ENCODE measurements at places on chromosomes 7 and 10.

GRCh38 chr10:77264107-77264506, 373.5 kb downstream of the KCNMA1 start:
- no peak for DNase-seq

- DNase-seq, result peak; percentile 34
Measured at GRCh38 chr10:45373576-45374349, at the start of gene ALOX5. Gene ALOX5, plus strand, starts transcription at chr10:45374216. Its CDS starts 64 bp downstream, at chr10:45374280.

DNA sequence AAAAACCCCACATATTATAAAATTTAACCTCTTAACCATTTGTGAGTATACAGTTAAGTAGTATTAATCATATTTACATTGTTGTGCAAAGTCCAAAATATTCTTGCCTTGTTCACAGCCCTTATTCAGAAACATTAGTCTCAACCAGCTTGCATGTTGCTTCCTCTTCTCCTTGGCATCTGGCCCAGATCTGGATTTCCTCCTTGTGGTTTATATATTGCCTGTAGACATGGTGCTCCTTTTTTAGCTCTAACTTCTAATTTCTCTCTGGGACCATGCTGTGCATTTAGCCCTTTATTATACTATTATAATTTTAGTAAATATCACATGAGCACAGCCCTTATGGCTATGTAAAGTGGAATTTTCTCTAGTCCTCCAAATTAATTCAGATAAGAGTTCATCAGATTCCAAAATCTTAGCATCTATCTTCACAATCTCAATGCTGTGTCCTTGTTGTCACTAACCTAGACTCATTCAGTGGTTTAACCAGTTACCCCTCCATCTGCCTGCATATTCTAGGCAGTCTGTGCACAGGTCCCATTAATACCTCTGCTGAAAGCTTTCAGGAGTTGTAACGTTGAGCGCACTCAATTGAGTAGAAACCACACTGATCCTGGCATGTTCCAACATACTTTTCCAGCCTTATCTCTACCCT, 7.9 kb downstream of the CPED1 start:
- no peak for DNase-seq

- DNase-seq, result no peak
Measured at GRCh38 chr10:114539623-114540022, 118.5 kb downstream of the ABLIM1 start.

DNA sequence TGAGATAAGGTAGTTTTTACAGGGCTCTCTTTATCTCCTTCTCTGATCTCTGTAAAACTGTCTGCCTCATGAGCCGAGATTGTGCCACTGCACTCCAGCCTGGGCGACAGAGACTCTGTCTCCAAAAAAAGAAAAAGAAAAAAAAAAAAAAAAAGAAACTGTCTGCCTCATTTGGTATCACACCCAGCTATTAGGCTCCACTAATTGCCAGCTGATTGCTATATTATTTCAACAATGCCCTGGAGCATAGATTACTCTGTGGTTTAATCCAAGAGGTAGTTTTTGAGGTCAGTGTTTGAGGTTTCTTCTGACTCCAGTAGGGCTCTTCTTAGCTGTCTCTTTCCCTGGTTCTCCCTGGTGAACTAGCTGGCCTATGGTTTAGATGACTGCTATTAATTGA, 268.1 kb upstream of the PLPP4 start:
- no peak for DNase-seq

DNA sequence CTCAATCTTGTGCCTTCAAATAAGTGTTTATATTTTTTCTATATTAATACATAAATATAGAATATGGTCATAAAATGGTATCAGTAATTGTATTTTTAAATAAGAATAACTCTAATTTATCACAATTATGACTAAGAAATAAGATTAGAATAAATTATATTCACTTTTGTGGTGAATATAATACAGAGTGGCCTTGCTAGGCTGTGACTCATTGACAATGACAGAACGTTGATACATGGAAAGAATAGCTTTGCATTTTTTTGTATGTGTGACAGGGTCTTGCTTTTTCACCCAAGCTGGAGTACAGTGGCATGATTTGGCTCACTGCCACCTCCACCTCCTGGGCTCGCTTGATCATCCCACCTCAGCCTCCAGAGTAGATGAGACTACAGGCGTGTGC, 47.8 kb upstream of the PCLO start:
- no peak for DNase-seq

- no peak for DNase-seq
Measured at GRCh38 chr10:84354623-84355022, 26.2 kb downstream of the CCSER2 start.

GRCh38 chr7:19762631-19763030, 10.8 kb downstream of the TMEM196 start:
- DNase-seq, result no peak

- DNase-seq, result peak; percentile 39
Measured at GRCh38 chr10:73772281-73773151, 9.3 kb upstream of the CHCHD1 start.

DNA sequence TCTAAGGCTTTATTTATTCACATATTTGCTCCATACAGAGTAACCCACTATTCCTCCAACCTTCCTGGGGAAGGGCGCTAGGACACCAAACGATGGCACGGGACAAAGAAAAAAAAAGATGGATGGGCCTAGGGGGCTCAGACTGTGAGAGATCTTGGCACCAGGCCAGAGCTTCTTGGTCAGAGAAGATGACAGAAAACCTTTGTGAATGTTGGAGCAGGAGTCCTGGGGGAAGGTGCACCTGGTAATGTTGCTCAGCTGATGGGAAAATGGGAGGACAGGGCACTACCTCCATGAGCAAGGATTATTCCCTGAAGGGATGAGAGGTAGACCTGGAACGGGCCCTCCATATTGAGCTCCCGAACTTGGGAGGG, 1.4 kb upstream of the SH3PXD2A start:
- DNase-seq, result no peak

GRCh38 chr7:134943785-134944400, 42.4 kb upstream of the AGBL3 start:
- DNase-seq, result no peak

GRCh38 chr7:29412912-29413311, 150.7 kb upstream of the PRR15 start:
- DNase-seq, result no peak

DNA sequence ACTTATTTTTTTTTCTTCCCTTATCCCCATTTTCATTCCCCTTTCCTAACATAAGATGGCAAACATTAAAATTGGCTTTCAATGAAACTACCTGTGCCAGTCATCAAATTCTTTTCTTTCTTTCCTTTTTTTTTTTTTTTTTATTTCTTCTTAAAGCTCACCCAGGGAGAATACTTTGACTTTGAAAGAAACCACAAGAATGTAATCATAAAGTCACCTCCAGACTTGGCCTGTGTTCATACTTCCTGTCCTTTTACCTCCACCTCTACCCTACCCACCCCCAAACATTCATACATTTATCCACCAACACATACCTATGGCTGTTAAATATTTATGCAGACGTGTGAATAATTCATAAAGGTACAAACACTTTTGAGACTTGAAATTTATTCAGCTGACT, 254.6 kb downstream of the SLC25A13 start:
- no peak for DNase-seq

GRCh38 chr7:65798111-65799075, 74.5 kb upstream of the VKORC1L1 start:
- no peak for DNase-seq

DNA sequence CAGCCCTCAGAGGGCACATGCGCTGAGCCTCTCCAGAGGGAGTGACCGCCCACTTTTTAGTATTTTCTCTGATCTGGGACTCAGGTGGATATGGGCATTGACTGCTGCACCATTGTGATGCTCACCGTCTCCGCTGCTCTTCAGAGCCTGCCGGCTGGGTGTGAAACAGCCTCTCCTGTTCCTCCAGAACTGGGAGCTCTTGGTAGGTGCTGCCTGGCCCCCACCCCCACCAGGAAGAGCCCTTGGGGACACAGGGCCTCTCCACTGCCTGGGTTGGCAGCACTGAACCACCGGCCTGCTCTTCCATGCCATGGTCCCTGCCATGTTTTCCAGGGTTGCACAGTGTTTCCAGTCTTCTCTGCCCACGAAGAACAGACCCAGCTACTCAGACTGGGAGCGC, 36.3 kb downstream of the ARHGAP22 start:
- no peak for DNase-seq

DNA sequence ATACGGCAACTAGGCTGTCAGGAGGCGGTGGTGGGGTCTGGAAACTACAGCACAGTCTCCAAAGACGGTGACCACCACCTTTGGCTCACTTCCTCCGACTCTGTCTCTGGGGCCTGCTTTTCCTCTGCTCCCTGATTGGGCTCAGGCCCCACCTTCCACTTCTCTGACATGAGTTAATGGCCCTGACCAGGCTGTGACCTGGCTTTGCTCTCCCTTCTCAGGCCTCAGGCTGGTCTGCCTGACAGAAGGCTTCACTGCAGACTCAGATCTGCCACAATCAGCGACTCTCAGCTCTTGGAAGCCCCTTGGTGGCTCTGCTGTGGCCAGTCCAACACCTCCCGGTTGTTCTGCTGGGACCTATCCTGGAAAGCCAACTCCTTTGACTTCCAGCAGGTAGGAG, 7.7 kb downstream of the STYXL1 start:
- no peak for DNase-seq

- DNase-seq, result no peak
Measured at GRCh38 chr10:79239924-79240581, 107.2 kb upstream of the PPIF start.

- DNase-seq, result no peak
Measured at GRCh38 chr10:59582780-59583179, 126.9 kb downstream of the SLC16A9 start.

GRCh38 chr10:21926949-21927348, 76.6 kb downstream of the DNAJC1 start:
- no peak for DNase-seq

DNA sequence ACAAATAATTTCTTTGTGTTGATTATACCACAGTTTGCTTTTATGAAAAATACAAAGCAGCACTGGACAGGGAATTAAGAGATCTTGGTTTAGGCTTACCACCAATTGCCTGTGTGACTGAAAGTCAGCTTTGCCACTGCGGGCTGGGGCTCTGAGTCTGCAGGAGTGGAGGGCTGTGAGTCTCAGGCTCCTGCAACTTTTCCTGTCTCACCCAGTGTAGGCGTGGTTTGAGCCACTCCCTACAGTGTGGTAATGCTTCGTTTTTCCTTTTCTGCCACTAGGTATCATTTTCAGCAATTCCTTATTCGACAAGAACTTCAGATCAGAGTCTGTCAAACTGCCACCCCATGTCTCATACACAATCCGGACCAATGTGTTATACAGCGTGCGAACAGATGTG, 180.6 kb downstream of the ABCA13 start:
- no peak for DNase-seq

- DNase-seq, result no peak
Measured at GRCh38 chr10:86365346-86366032, 1.1 kb downstream of the GRID1 start.

- no peak for DNase-seq
Measured at GRCh38 chr10:29389935-29390334, 101.1 kb downstream of the LYZL1 start.

- DNase-seq, result no peak
Measured at GRCh38 chr10:78991187-78991586, 77.6 kb upstream of the ZMIZ1 start.

DNA sequence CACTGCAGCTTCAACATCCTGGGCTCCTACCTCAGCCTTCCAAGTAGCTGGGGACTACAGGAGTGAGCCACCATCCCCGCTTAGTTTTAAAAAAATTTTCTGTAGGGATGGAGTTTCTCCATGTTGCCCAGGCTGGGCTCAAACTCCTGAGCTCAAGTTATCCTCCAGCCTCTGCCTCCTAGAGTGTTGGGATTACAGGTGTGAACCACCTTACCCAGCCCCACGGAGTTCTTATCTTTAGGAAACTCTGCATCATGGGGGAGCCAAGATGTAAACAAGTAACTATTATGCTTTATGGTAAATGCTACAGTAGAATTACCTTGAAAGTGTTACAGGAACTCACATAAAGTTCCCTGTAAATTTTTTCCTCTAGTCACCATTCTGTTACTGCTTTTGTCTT, 65.3 kb downstream of the PHTF2 start:
- DNase-seq, result no peak

GRCh38 chr10:36671607-36672006, 453.8 kb upstream of the ANKRD30A start:
- no peak for DNase-seq
